ENCODE measurements at places on chromosomes 5 and 9.
A peak's percentile ranks its signal among the peaks of the same experiment; 100 is the strongest.

- no peak for DNase-seq
Measured at GRCh38 chr5:126716861-126717260, 60.1 kb upstream of the LMNB1 start.

DNA sequence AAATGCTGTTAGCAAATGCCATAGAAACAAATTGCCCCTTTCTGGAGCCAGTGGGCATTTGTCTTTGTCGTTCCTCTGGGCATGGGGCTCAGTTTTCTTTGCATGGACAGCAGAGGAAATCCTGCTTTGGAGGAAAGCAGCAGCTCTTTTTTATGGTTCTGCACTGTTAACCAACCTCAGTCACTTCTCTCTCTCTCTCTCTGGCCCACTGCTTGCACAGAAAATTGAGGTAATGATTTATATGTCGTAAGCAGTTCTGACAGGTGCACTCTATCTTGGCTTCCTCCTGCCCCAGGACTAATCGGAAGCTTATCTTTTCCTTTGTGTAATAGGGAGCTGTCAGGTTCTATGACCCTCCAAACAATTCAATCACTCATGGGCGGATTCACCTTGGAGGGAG is 159.6 kb upstream of the GPR151 start:
- no peak for DNase-seq

- no peak for DNase-seq
Measured at GRCh38 chr5:97750576-97750975, 567.5 kb upstream of the RIOK2 start.

GRCh38 chr5:97090944-97091343 is 51.5 kb downstream of the LIX1 start:
- no peak for DNase-seq

GRCh38 chr5:170278611-170279458 is 18.7 kb downstream of the LCP2 start:
- DNase-seq, result peak; percentile 62

- DNase-seq, result no peak
Measured at GRCh38 chr5:26553079-26553478, 485.3 kb downstream of the CDH9 start.

DNA sequence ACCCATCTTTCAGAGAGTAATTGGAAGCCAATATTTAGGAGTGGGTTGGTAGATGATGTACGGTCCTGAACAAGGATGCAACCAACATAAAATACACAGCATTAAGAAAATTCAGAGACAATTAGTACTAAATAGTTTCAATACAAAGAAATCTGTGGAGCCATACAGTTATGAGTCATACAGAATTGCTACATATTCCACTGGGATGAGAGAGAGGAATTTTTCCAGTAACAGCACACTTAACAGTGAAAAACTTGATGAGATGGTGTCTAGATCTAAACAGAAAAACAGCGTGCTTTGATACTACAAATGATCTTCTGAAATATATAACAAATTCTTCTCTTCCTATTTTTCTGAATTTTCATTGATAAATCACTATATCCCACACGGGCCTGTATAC is 1999.3 kb upstream of the CDH9 start:
- DNase-seq, result no peak

DNA sequence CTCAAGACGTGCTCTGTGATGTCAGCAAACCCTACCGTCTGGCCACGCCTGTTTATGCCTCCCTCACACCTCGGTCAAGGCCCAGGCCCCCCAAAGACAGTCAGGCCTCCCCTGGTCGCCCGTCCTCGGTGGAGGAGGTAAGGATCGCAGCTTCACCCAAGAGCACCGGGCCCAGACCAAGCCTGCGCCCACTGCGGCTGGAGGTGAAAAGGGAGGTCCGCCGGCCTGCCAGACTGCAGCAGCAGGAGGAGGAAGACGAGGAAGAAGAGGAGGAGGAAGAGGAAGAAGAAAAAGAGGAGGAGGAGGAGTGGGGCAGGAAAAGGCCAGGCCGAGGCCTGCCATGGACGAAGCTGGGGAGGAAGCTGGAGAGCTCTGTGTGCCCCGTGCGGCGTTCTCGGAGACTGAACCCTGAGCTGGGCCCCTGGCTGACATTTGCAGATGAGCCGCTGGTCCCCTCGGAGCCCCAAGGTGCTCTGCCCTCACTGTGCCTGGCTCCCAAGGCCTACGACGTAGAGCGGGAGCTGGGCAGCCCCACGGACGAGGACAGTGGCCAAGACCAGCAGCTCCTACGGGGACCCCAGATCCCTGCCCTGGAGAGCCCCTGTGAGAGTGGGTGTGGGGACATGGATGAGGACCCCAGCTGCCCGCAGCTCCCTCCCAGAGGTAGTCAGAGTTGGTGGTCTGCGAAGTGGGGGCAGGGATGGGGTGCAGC is 103.2 kb downstream of the PPARGC1B start:
- DNase-seq, result no peak

Measured in stimulated activated CD4-positive, alpha-beta T cell treated with anti-CD3 and anti-CD28 coated beads, TNF-alpha, amount 100 ng/mL, for 4 hours (primary cell).